ENCODE measurements at places on chromosomes 1 and 21. TPM values are rescaled to one million over a fixed set of nuclear protein-coding genes. Genes with fewer than 3 reads are reported as not detected.

VANGL1 gene
- total RNA-seq, result 11.8 TPM

GPR137B gene
- 6.3 TPM for total RNA-seq

TMCC2 gene
- 2.6 TPM for total RNA-seq

USH2A gene
- total RNA-seq, result not detected

SLC35F3 gene
- 13.8 TPM for total RNA-seq

FMOD gene
- 0.19 TPM for total RNA-seq

- H3K4me3 ChIP-seq, result no peak overlapping the region
- no peak for DNase-seq
- no peak overlapping the region for H3K27ac ChIP-seq
- peaks cover 24% of the 10 kb centered on the region for H3K4me1 ChIP-seq
- peaks cover 32% of the 10 kb centered on the region for H3K27me3 ChIP-seq
- no peaks in the 10 kb centered on the region for H3K36me3 ChIP-seq
Observed at GRCh38 chr21:42781150-42781970, 98.0 kb downstream of the WDR4 start.

DNA sequence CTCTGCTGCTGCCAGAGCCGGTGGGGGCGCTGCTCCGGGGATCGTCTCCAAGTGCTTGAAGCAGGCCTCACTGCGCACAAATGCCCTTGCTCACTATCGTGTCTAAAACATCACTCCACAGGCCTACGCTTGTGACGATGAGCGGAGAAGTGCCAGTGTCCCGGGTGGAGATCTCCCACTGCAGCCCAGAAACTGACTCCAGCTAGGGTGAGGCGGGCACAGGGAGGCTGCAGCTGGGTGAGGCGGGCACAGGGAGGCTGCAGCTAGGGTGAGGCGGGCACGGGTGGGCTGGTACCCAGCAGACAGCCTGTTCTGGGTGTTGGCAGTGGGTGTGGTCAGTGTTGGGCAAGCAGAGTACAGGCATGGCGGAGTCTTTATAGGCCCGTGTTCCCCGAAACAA is 22.7 kb upstream of the PDXK start:
- H3K27me3 ChIP-seq, result no peaks in the 10 kb centered on the region
- H3K36me3 ChIP-seq, result peaks cover 16% of the 10 kb centered on the region
- H3K4me1 ChIP-seq, result peaks cover 11% of the 10 kb centered on the region
- no peak for DNase-seq
- no peak overlapping the region for H3K4me3 ChIP-seq

DNA sequence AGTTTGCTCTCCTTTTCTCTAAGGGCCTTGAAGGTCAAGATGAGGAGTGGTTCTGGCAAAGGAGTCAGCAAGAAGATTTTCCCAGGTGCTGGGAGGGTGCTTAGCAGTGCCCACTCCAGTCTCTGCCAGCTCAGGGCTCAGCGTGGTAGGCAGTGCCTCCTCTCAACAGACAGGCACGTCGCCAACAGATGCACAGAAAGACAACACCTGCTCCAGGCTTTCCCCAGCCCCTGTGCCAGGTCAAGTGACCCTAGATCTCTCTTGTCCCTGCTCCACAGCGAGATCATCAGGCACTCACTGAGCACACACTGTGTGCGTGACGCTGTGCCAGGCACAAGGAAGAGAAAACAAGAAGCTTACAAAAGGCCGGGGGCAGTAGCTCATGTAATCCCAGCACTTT is 86.0 kb downstream of the CASZ1 start:
- no peaks in the 10 kb centered on the region for H3K36me3 ChIP-seq
- no peak overlapping the region for H3K27ac ChIP-seq
- no peak for DNase-seq
- no peaks in the 10 kb centered on the region for H3K4me1 ChIP-seq
- H3K4me3 ChIP-seq, result no peak overlapping the region
- H3K27me3 ChIP-seq, result peaks cover 2% of the 10 kb centered on the region

DNA sequence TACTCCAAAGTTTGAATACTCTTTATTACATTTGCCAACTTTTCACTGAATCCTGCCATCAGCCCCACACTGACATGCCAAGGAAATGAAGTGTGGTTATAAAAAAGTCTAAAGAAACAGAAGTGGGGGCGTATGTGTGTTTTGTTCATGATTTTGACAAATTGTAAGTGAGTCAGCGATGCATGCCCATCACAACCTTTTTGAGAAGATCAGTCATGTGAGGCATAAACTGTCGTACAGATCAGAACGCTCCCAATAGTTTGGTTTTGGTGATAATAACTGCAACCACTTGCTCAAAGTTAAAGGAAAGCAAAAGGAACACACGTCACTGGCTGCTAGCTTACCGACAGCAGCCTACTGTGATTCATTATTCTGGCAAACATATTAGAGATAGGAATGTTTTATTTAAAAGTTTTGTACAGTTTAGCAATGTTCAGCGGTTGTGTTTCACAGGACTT is 95.6 kb downstream of the RGS2 start:
- no peaks in the 10 kb centered on the region for H3K36me3 ChIP-seq
- H3K4me3 ChIP-seq, result no peak overlapping the region
- H3K4me1 ChIP-seq, result peaks cover 1% of the 10 kb centered on the region
- no peak overlapping the region for H3K27ac ChIP-seq
- no peak for DNase-seq

DNA sequence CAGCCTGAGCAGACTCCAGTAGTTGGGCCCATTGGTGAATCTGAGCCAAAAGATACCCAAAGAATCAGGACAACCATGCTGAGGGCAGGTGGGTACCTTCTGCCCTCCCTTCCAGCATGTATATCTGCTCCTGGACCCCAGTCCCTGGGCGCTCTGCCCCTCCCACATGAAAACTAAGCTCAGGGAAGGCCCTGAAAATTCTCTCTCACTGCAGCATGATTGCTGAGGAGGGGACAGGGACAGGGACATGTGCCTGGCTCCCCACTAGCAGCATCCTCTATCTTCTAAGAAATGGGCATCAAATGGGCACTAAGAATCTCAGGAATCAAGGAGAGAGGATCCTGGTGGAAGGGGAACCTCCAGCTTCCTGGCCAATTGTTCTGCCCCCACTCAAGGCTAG is 446.0 kb downstream of the MATN1 start:
- no peak overlapping the region for H3K27ac ChIP-seq
- H3K4me1 ChIP-seq, result peaks cover 2% of the 10 kb centered on the region
- H3K36me3 ChIP-seq, result no peaks in the 10 kb centered on the region
- DNase-seq, result peak; percentile 16

- peak overlapping the region; percentile 34 for H3K27ac ChIP-seq
- peaks cover 28% of the 10 kb centered on the region for H3K4me1 ChIP-seq
- H3K4me3 ChIP-seq, result no peak overlapping the region
- H3K27me3 ChIP-seq, result no peaks in the 10 kb centered on the region
Observed at GRCh38 chr21:36330904-36331303, 10.9 kb downstream of the MORC3 start.

GRCh38 chr1:156136970-156137483 is 16.4 kb upstream of the SEMA4A start:
- no peak overlapping the region for H3K4me3 ChIP-seq
- no peaks in the 10 kb centered on the region for H3K27me3 ChIP-seq
- H3K27ac ChIP-seq, result no peak overlapping the region
- peaks cover 2% of the 10 kb centered on the region for H3K36me3 ChIP-seq
- H3K4me1 ChIP-seq, result no peaks in the 10 kb centered on the region
- DNase-seq, result no peak

GRCh38 chr1:91120421-91120820 is 98.6 kb upstream of the ZNF644 start:
- no peaks in the 10 kb centered on the region for H3K27me3 ChIP-seq
- peaks cover 25% of the 10 kb centered on the region for H3K4me1 ChIP-seq
- no peak overlapping the region for H3K4me3 ChIP-seq
- H3K27ac ChIP-seq, result no peak overlapping the region
- DNase-seq, result no peak

GRCh38 chr1:42734201-42735035 is 5.6 kb downstream of the CLDN19 start:
- H3K4me3 ChIP-seq, result no peak overlapping the region
- DNase-seq, result no peak
- peaks cover 8% of the 10 kb centered on the region for H3K4me1 ChIP-seq
- no peak overlapping the region for H3K27ac ChIP-seq

DNA sequence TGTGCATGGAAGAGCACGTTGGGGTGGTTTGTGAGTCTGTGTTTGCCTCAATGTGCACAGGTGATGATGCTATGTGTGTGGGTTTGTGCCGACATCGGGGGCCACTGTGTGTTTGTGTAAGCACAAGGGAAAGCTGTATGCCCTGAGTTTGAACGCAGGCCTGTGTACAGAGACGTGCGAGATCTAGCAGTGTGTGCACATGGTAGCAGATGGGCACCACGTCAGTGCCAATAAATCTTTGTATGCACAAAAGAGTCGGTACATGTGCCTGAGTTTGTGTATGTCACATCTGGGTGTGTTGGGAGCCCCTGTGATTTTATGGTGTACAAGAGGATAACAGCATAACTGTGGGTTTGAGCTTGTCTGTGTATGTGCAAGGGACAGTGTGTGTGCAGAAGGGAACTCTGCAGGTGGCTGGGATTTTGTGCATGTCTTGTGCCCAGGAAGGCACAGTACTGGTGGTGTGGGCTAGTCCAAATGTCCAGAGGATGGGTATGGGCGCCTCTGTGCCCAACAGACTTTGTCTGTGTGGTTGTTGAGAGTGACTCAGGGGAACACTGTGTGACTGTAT is 32.0 kb upstream of the WASF2 start:
- H3K4me3 ChIP-seq, result peak overlapping the region; percentile 82
- H3K4me1 ChIP-seq, result peaks cover 65% of the 10 kb centered on the region
- H3K27ac ChIP-seq, result peak overlapping the region; percentile 94
- no peaks in the 10 kb centered on the region for H3K36me3 ChIP-seq
- DNase-seq, result peak; percentile 46

GRCh38 chr1:186050360-186050759 is 316.2 kb downstream of the HMCN1 start:
- no peak for DNase-seq
- no peak overlapping the region for H3K27ac ChIP-seq
- H3K4me3 ChIP-seq, result no peak overlapping the region
- H3K4me1 ChIP-seq, result no peaks in the 10 kb centered on the region
- H3K36me3 ChIP-seq, result no peaks in the 10 kb centered on the region

GRCh38 chr1:87148661-87149060 is 180.0 kb upstream of the LMO4 start:
- H3K36me3 ChIP-seq, result no peaks in the 10 kb centered on the region
- H3K4me1 ChIP-seq, result peaks cover 9% of the 10 kb centered on the region
- peaks cover 50% of the 10 kb centered on the region for H3K27me3 ChIP-seq
- no peak for DNase-seq

GRCh38 chr1:28782011-28782410 is 30.0 kb upstream of the OPRD1 start:
- H3K27ac ChIP-seq, result no peak overlapping the region
- peaks cover 7% of the 10 kb centered on the region for H3K27me3 ChIP-seq
- H3K4me3 ChIP-seq, result no peak overlapping the region
- H3K4me1 ChIP-seq, result peaks cover 8% of the 10 kb centered on the region
- H3K36me3 ChIP-seq, result no peaks in the 10 kb centered on the region

- H3K4me1 ChIP-seq, result no peaks in the 10 kb centered on the region
- H3K27ac ChIP-seq, result no peak overlapping the region
- no peaks in the 10 kb centered on the region for H3K27me3 ChIP-seq
- H3K36me3 ChIP-seq, result no peaks in the 10 kb centered on the region
Observed at GRCh38 chr1:194624833-194625232, 1438.4 kb upstream of the B3GALT2 start.

GRCh38 chr1:235108876-235109275 is 19.8 kb downstream of the TOMM20 start:
- no peak for DNase-seq
- H3K27ac ChIP-seq, result no peak overlapping the region
- no peaks in the 10 kb centered on the region for H3K27me3 ChIP-seq
- peaks cover 39% of the 10 kb centered on the region for H3K4me1 ChIP-seq
- H3K36me3 ChIP-seq, result peaks cover 51% of the 10 kb centered on the region

GRCh38 chr1:70360321-70360720 is 5.8 kb upstream of the ANKRD13C start:
- DNase-seq, result no peak
- H3K4me1 ChIP-seq, result peaks cover 22% of the 10 kb centered on the region
- H3K27ac ChIP-seq, result no peak overlapping the region
- no peaks in the 10 kb centered on the region for H3K27me3 ChIP-seq

GRCh38 chr1:156025876-156026275 is 5.1 kb upstream of the SSR2 start:
- peak; percentile 69 for DNase-seq
- H3K36me3 ChIP-seq, result no peaks in the 10 kb centered on the region
- H3K4me1 ChIP-seq, result peaks cover 16% of the 10 kb centered on the region
- no peak overlapping the region for H3K27ac ChIP-seq

DNA sequence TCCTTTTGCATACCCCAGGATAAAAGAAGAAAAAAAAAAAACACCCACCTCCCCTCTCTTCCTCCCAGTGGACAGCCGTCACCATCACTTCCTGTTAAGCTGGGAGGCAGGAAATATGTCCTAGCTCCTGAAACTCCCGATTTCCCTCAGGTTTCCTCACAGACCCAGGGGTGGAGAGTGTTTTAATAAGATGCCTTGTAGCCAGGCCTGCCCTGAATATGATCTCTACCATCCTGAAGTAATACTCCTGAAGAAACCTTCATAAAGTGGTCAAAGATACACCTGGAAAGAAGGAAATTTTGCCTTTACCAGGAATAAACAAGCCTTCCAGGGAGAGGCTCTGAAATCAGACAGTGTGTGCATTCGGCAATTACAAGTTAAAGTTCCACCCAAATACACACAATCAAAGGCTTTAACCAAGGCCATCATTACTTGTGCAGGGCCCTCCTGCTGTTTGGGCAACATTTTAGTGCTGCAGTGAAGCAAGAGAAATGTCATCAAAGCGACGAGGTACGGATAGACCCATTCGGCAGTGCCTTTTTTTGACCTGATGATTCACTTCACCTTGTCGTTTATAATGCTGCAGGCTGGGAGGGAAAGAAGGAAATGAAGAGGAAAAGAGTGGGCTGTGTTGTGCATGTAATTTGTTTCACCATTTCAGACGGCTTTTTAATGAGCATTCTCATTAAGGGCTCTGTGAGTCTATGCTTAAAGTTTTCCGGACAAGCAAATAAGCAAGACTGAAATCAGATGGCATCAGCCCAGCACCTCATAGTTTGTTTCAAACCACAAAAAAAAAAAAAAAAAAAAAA is 41.0 kb upstream of the RASAL2 start:
- no peaks in the 10 kb centered on the region for H3K36me3 ChIP-seq
- no peaks in the 10 kb centered on the region for H3K27me3 ChIP-seq
- no peak overlapping the region for H3K4me3 ChIP-seq
- DNase-seq, result no peak
- H3K27ac ChIP-seq, result no peak overlapping the region
- no peaks in the 10 kb centered on the region for H3K4me1 ChIP-seq

DNA sequence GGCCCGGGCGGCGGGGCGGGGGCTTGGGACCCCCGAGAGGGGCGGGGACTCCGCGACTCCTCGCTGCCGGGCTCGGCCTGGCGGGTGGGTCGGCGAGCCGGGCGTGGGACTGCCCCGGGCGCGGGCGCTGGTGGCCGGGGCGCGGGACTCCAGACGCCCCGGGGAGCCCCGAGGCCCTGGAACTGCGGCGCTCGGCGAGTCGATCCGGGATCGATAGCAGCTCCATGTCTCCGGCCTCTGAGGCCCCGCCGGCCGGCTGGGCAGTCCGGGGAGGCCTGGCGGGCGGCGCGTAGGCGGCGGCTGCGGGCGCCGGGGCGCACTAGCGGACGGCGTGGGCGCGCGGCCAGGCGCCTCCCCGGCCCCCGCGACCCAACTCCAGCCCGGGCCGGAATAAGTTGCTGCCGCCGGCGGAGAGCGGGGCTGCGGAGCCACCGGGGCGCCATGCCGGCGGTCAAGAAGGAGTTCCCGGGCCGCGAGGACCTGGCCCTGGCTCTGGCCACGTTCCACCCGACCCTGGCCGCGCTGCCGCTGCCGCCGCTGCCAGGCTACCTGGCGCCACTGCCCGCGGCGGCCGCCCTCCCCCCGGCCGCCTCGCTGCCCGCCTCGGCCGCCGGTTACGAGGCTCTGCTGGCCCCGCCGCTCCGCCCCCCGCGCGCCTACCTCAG is 400 bp downstream of the SAMD11 start:
- H3K27me3 ChIP-seq, result peaks cover 66% of the 10 kb centered on the region
- no peak for DNase-seq
- H3K4me1 ChIP-seq, result peaks cover 13% of the 10 kb centered on the region
- no peak overlapping the region for H3K27ac ChIP-seq
- no peaks in the 10 kb centered on the region for H3K36me3 ChIP-seq
- H3K4me3 ChIP-seq, result no peak overlapping the region

Data from activated CD8-positive, alpha-beta memory T cell treated with anti-CD3 and anti-CD28 coated beads, Interleukin-2, amount 10 ng/mL, durations not matched to agents 7 days and 5 days (primary cell).